ENCODE measurements at places on chromosomes 1 and 21. TPM values are rescaled to one million over a fixed set of nuclear protein-coding genes. Genes with fewer than 3 reads are reported as not detected.

GRCh38 chr1:214702556-214702955 is 99.6 kb downstream of the CENPF start:
- no peak for DNase-seq

DNA sequence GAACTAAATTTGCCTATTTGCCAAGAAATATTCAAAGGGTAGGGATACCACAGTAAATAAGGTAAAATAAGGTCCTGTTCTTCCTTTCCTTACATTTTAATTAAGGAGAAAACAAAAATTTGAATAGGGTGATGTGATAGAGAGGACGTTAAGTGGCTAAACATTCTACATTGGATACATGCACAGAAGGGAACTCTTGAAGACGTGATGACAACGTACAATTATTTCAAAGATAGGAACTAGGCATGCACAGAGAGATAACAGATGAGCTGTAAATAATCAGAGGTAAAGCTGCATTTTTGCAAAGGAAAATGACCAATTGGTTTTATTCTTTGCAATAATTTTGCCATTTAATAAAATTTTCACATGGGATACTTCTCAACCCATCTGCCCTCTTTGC is 69.7 kb downstream of the TRIM33 start:
- DNase-seq, result no peak

The HHIPL2 gene
- 0.53 TPM for total RNA-seq

- no peak for DNase-seq
Observed at GRCh38 chr21:41189150-41189745, 21.3 kb downstream of the BACE2 start.

- no peak for DNase-seq
Observed at GRCh38 chr1:112522621-112523020, 13.9 kb downstream of the WNT2B start.

The B4GALT2 gene
- total RNA-seq, result 25.5 TPM

- no peak for DNase-seq
Observed at GRCh38 chr1:96515430-96515829, 206.2 kb upstream of the PTBP2 start.

DNA sequence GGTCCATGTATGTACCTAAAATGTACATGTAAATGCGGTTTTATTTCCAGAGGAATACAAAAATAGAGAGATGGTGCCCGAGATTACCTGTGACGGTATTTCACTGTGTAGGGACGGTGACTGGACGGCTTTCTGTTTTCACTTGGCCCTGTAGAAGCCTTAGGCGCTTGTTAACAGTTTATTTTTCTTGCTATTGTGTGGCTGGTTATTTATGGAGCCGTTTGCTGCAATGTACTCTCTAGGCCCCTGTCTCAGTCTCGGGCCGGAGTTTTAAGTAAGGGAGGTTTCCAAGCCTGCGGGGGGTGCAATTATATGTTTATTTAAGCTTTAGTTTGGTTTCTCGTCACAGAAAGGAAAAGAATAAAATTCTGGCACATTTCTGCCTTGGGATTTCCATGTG is 413 bp downstream of the EFCAB7 start:
- DNase-seq, result no peak

The DRAXIN gene
- 1.0 TPM for total RNA-seq

- DNase-seq, result no peak
Observed at GRCh38 chr1:32811917-32812316, 5.2 kb downstream of the YARS1 start.

DNA sequence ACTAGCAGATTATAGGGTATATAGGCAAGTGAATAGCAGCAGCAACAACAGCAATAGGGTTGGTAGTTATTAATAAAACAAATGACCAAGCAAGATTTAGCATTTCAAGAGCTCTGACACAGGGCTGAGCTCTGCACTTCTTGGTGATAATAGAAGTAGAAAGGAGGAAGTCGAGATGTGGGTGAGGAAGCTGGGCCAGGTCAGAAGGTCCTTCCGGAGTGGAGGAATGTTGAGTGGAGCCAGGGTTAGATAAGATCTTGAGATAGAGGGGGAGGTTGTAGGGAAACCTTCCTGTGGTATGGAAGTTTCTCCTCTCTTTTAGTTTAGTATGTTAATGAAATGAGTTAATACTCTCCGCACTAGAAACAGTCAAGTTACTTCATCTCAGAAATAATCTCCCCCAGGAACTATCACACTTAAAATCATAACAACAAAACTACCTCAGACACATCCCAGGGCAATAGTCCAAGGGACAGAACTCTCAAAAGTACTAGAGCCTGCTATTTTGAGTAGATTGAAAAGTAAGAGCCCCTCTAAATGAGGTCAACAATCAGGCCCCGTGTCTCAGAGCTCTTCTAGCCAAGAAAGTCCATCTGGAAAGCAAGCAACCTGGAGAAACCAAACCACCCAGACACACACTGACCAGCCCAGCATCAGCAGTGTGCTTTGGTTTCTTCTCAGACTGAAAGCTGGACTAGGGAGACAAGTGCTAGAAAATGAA is 45.4 kb upstream of the ATP1B1 start:
- DNase-seq, result no peak

The FCAMR gene
- total RNA-seq, result not detected

The FOXO6 gene
- total RNA-seq, result not detected

The DCST1 gene
- not detected for total RNA-seq

The GJA4 gene
- total RNA-seq, result not detected

All from activated CD8-positive, alpha-beta memory T cell treated with anti-CD3 and anti-CD28 coated beads, Interleukin-2, amount 10 ng/mL, durations not matched to agents 7 days and 5 days (primary cell).